ENCODE measurements at places on chromosomes 6 and 20.

- no peak for DNase-seq
Measured at GRCh38 chr6:1321738-1322137, 9.8 kb downstream of the FOXQ1 start.

DNA sequence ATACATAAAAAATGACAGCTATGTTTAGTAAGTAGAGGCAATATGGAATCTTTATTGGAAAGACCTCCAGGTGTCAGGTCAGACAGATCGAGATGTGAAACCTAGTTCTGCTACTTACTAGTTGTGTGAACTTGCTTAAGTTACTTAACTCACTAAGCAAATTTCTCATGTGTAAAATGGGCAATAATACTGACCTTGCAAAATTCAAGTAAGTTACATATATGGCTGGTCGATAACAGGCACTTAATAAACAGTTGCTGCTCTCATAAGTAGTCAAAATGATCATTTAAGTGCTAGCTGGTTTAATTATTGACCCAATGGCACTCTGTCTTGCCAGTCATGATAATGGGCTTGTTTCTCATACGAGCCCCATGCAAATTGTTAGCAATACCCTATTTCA is 46.0 kb downstream of the VGLL2 start:
- no peak for DNase-seq

DNA sequence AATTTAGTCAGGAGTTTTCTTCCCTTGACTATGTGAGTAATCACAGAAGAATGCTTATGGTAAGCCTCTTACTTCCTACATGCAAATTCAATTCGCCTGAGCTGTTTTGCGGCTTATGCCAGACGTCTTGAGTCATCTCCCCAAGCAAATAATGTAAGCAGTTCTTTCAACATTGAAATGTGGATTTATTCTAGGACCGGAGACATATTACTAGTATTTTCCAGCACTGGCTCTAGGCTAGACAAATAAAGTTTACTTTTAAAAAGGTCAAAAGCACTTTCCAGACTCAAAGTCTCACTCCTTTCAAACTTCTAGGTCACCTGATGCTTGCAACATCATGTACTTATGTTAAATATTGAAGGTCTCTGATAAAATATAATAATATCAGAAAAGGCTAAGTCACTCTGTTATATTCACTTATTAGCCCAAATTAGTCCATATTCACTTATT is 38.1 kb upstream of the NOX3 start:
- no peak for DNase-seq

DNA sequence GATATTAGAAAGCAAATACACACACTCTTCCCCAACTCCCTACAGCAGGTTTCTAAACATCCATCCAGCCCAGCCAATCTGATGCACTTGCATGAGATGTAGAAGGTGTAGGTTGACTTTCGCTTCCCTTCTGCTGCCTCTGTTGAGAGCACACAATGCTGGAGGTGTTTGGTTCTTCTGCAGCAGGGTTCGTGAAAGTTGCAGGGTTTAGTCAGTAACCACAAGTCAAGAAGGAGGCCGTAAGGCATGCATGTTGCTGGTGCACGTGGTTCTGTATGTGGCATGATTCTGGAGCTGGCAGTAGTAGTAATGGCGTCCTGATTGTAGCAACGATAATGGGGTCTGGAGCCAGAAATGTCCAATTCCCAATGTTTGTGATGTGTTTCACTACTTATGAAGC is 53.0 kb downstream of the DEK start:
- DNase-seq: no peak

DNA sequence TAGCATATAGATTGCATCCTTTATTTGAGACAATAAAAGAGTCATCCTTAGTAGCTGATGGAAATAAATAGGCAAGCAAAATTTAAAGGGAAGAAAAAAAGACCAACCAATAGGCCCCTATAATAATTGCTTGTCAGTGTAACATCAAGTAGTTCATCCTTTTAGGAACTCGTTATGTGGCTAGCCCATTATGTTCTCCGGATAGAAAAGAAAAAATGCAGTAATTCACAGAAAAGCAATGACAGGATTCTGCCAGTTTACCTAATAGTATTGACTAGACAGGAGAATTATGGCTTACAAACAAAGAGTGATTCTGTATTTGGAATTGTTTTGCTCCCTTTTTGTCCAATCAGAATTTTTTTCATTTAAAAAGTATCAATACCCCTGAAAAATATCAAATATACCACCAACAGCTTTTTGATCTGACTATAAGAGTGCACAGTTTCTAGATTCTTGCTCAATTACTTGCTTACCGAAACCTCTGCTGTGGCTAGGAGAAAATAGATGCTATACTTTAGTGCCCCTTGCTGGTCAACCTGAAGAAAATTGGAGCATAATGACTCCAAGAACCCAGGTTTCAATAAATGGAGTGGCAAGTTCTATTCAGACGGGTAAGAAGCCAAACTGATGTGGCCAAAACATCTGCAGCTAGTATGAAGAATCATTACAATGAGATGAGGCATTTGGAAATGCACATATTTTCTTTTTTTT is 91.5 kb upstream of the SASH1 start:
- no peak for DNase-seq

GRCh38 chr6:130859161-130859867 is 32.1 kb downstream of the SMLR1 start:
- no peak for DNase-seq

DNA sequence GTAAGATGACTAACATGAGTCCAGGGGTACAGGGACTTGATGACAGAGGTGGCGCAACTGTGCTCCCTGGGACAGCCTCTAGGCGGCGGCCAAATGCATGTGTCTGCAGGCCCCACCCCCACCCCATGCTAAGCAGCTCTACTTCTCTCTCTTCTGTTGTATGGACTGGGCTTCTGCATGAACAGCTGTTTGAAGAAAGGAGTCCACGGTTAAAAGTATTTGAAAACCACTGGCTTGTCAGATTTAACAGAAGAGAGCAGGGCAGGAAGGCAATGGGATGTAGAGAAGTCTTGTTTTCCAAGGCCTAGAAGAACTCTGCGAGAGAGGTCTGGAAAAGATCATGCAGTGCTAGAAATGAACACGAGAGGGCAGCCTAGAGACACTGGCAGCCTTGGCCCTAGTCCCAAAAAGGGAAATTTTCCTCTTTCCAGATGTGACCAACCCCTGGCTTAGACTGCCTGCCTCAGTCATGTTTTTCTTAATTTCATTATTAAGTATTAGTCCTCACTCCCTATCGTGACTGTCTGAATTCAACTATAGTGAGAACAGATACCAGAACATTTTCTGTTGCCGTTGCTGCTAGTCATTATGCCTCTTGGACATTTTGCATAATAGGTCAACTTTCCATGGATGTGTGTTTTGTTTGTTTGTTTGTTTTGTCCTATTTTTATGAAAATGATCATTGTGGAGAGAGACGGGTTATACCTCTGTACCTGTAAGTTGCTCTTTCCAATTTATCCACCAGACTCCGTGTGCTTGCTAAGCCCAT is 265.0 kb downstream of the ADGRG6 start:
- DNase-seq: peak; percentile 51

- DNase-seq: no peak
Measured at GRCh38 chr6:19157486-19157885, 679.7 kb upstream of the ID4 start.

- DNase-seq: no peak
Measured at GRCh38 chr20:10653599-10654249, 20.1 kb downstream of the JAG1 start.

- no peak for DNase-seq
Measured at GRCh38 chr20:19382386-19383340, 170.2 kb downstream of the SLC24A3 start.

DNA sequence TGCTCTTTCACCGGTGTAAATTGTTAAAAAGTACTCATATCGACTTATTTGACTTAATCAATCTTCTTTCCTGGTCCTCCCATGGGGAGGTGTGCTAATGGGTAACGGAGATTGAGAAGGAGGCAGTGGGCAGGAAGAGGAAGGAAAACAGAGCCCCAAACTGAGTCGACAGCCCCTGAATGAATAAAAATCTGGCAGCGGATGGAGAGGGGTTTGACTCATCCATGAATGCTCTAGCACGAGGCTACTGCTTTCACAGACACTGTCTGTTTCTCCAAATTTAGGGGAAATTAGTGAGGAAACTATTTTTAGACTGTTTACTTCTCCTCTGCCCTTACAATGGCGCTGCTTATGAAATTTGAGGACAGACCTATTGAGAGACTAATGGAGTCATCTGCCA is 142.2 kb upstream of the ATXN1 start:
- DNase-seq: no peak
